ENCODE measurements at places on chromosomes 3 and 15. TPM values are rescaled to one million over a fixed set of nuclear protein-coding genes. Genes with fewer than 3 reads are reported as not detected.

Gene DUOXA2
- 30.2 TPM for total RNA-seq

GRCh38 chr15:95624100-95624499, 706.4 kb upstream of the NR2F2 start:
- H3K36me3 ChIP-seq: no peaks in the 10 kb centered on the region
- no peaks in the 10 kb centered on the region for H3K4me1 ChIP-seq
- no peak overlapping the region for H3K4me3 ChIP-seq
- no peak overlapping the region for H3K27ac ChIP-seq

Gene LZTFL1
- total RNA-seq: 11.4 TPM

GRCh38 chr3:89452066-89452465, 344.6 kb downstream of the EPHA3 start:
- no peak overlapping the region for H3K27ac ChIP-seq
- no peaks in the 10 kb centered on the region for H3K27me3 ChIP-seq
- H3K4me3 ChIP-seq: no peak overlapping the region
- no peaks in the 10 kb centered on the region for H3K4me1 ChIP-seq
- no peaks in the 10 kb centered on the region for H3K36me3 ChIP-seq
- DNase-seq: no peak

DNA sequence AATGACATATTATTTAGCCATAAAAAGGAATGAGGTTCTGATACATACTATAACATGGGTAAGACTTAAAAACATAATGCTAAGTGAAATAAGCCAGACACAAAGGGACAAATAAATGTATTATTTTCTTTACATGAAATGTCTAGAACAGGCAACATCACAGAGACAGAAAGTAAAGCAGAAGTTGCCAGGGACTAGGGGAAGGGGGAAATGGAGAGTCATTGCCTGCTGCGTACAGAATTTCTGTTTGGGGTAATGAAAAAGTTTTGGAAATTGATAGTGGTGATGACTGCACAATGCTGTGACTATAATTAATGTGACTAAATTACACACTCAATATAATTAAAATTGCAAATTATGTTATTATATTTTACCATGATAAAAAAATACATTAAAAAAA, 99.9 kb downstream of the ANO10 start:
- no peaks in the 10 kb centered on the region for H3K36me3 ChIP-seq
- no peaks in the 10 kb centered on the region for H3K27me3 ChIP-seq
- no peak overlapping the region for H3K4me3 ChIP-seq
- H3K27ac ChIP-seq: no peak overlapping the region

- H3K27me3 ChIP-seq: no peaks in the 10 kb centered on the region
- no peaks in the 10 kb centered on the region for H3K36me3 ChIP-seq
- DNase-seq: no peak
Measured at GRCh38 chr3:172471903-172472302, 23.6 kb upstream of the GHSR start.

DNA sequence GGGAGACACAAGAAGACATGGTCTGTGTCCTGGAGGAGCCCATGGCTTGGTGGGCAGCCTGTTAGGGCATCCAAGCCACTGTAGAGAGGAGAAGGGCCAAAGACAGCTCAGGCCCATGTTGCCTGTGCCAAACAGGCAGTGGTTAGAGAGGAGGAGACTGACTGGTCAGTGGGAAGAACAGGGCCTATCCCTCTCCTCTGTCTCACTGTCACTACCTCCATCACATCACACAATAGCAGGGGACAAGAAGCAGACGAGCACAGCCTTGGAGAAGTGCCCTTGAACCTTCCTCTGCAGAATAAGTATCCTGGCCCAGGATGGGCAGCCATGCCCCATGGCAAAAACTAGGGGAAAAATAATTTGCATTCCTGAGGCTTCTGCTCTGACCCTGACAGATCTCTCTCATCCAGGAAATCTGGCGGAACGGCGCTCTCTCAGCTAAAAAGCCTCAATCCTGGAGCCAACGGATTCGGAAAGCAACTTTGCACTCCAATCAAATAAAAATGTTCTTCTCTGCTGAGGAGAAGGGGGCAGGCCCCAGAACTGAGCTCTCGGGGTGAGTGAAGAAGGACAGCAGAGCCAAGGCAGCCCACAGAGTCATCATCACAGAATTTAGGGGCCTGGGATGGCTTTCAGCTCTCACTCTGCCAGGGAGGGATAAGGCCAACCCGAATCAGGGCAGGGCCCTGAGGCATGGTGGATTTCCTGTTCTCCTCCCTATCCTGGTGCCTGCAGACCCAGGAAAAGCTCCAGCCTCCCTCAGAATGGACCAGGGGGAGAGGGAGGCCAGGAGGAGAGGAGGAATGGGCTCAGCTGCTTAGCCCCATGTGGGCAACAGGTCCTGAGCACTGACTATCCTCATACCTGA, 1.6 kb downstream of the SHF start:
- H3K27ac ChIP-seq: peak overlapping the region; percentile 32
- H3K4me1 ChIP-seq: no peaks in the 10 kb centered on the region
- H3K4me3 ChIP-seq: peak overlapping the region; percentile 50
- no peaks in the 10 kb centered on the region for H3K36me3 ChIP-seq

- H3K4me3 ChIP-seq: no peak overlapping the region
- H3K4me1 ChIP-seq: no peaks in the 10 kb centered on the region
- H3K36me3 ChIP-seq: no peaks in the 10 kb centered on the region
- H3K27ac ChIP-seq: no peak overlapping the region
Measured at GRCh38 chr3:36058404-36059030, 321.8 kb upstream of the STAC start.

- H3K27ac ChIP-seq: no peak overlapping the region
- DNase-seq: no peak
- H3K27me3 ChIP-seq: no peaks in the 10 kb centered on the region
- H3K4me1 ChIP-seq: peaks cover 10% of the 10 kb centered on the region
- no peaks in the 10 kb centered on the region for H3K36me3 ChIP-seq
Measured at GRCh38 chr15:77542491-77543001, 90.2 kb downstream of the LINGO1 start.

DNA sequence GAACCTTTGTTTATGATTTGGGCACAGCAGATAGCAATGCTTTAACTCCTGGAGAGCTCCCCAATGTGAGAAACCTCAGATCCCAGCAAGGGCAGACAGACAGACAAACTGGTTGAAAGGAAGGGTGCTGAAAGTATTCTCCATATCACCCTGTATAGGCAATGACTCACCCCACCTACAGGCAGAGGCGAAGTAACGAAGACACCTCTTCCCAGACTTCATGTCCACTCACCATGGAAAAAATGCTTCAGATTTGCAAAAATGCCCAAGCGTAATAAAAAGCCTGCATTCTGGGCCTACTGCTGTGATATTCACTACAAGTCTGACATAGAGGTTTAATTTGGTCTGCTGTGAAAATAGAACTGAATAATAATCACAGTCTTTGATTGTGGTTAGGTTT, 50.5 kb downstream of the THBS1 start:
- peaks cover 19% of the 10 kb centered on the region for H3K4me1 ChIP-seq
- H3K27me3 ChIP-seq: no peaks in the 10 kb centered on the region
- no peak overlapping the region for H3K27ac ChIP-seq

DNA sequence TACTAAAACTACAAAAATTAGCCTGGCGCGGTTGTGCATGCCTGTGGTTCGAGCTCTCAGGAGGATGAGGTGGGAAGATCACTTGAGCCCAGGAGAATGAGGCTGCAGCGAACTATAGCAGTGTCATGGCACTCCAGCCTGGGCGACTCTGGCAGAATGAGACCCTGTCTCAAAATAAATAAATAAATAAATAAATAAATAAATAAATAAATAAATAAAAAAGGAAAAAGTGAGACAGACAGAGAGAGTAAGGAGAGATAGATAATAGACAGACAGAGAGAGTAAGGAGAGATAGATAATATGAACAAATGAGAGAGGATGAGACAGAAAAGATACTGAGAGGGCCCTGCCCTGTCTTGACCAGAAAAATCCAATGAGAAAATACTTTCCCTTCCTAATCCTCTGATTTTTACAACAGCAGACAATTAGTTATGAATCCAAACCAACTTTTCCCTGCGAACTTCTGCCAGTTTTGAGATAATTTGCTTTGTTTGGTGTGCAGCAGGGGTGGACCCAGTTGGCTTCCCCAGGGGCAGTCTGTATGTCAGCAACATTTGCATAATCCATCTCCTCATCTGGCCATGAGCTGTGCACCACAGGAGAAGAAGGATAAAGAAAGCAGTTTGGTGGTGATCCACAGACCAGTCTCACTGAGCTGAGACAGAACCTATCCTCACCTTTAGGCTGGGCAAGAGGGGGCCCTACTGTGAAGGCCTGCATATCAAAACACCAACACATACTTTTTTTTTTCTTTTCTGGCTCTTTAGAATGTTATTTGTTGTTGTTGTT, 288.5 kb upstream of the WNT5A start:
- no peaks in the 10 kb centered on the region for H3K27me3 ChIP-seq
- no peaks in the 10 kb centered on the region for H3K36me3 ChIP-seq
- no peak for DNase-seq
- H3K4me1 ChIP-seq: no peaks in the 10 kb centered on the region
- no peak overlapping the region for H3K27ac ChIP-seq
- no peak overlapping the region for H3K4me3 ChIP-seq

Gene GOLIM4
- 79.4 TPM for total RNA-seq

GRCh38 chr3:31035681-31036080, 141.2 kb upstream of the GADL1 start:
- H3K27ac ChIP-seq: no peak overlapping the region
- H3K4me1 ChIP-seq: no peaks in the 10 kb centered on the region
- H3K36me3 ChIP-seq: no peaks in the 10 kb centered on the region
- no peak overlapping the region for H3K4me3 ChIP-seq
- no peak for DNase-seq

GRCh38 chr15:39860200-39860599, 59.9 kb downstream of the GPR176 start:
- no peak overlapping the region for H3K4me3 ChIP-seq
- H3K27me3 ChIP-seq: no peaks in the 10 kb centered on the region
- no peaks in the 10 kb centered on the region for H3K36me3 ChIP-seq
- no peaks in the 10 kb centered on the region for H3K4me1 ChIP-seq
- no peak overlapping the region for H3K27ac ChIP-seq

Gene ARL6
- total RNA-seq: 2.8 TPM

DNA sequence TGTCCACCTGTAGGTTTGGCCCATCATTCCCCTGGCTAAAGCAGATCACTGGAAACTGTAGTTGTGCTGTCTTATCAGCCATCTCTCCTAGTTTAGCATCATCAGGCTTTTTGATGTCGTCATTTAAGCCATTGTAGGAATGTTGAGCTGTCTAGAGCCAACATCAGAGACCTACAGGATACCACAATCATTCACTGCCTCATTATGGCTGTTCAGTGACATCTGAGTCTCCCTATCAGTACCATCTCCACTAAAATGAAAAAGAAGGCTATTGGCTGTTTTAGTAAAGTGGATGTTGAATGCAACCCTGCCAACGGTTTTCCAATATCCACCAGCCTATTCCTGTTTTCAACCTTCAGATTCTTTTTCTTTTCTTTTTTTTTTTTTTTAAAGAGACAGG, 29.2 kb downstream of the RLBP1 start:
- H3K36me3 ChIP-seq: no peaks in the 10 kb centered on the region
- no peak overlapping the region for H3K27ac ChIP-seq
- peaks cover 4% of the 10 kb centered on the region for H3K4me1 ChIP-seq
- DNase-seq: no peak
- no peak overlapping the region for H3K4me3 ChIP-seq
- H3K27me3 ChIP-seq: no peaks in the 10 kb centered on the region

DNA sequence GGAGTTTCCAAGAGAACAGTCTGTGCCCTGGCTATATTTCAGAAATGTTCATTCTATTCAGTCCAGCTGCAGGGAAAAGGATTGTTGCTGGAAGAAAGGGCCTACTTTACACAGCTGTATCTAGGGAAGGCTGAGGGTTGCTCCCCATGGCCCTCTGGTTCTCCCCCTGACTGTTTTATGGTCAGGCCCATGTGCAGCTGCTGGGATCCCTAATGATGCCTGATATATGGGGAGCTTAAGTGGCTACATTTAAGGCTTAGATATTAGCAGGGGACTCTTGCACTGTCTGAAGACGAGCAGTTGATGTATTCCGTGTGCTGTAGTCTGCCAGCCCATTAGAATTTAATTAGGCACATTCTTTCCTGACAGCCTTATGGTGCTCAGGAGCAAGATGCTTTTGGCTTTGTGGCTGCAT, 72.0 kb downstream of the FAM43A start:
- H3K27me3 ChIP-seq: no peaks in the 10 kb centered on the region
- DNase-seq: no peak
- H3K36me3 ChIP-seq: no peaks in the 10 kb centered on the region
- H3K27ac ChIP-seq: no peak overlapping the region

DNA sequence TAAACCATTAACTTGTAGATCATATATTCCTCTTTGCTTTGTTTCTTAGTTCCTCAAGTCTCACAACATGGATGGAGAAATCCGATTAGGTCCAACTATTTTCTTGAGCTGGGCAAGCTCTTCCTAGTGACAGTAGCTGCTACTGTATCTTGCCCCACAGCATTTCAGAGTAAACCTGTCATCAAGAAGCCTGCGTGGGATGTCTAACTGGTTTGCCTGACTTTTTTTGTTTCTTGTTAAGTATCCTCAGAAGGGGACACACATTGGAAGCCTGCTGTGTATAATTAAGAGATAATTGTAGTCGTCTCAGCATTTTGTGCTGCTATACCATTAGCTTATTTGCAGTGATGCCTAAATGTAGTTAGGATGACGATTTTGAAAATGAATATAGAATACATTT, 29.3 kb upstream of the STT3B start:
- H3K27ac ChIP-seq: no peak overlapping the region
- no peaks in the 10 kb centered on the region for H3K27me3 ChIP-seq
- no peaks in the 10 kb centered on the region for H3K4me1 ChIP-seq

DNA sequence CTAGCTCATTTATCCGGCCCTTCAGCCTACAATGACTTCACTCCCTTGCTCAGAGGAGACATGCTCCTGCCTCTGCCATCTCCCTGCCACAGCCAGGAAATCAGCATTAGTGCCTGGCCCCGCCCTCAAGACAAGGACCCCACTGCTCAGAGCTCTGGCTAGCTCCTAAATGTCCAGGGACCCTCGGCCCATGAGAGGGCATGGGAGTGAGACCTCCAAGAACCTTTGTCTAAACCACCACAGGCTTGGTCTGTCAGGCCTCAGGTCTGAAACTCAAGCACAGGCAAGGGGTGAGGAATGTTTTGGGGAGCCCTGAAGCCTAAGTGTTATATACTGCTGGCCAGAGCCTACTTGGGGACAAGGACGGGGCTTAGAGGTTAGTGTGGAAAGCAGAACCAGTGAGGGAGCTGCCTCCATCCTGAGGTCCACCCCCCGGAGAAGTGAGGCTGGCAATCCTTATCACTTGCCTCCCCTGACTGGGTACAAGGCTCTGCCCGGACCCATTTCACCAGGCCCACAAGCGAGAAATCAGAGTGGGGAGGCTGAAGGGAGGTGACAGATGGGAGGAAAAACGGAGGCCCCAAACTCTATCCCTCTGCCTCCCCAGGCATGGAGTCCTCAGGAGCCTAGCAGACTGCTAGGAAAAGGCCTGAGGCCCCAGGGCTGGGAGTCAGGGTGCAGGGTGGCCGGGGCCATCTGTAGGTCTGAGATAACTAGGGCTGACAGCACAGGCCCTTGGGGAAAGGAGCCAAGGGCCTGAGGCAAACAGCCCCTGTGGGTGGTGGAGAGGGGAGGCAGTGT, 18.8 kb downstream of the SHF start:
- H3K27me3 ChIP-seq: no peaks in the 10 kb centered on the region
- DNase-seq: no peak
- H3K4me1 ChIP-seq: no peaks in the 10 kb centered on the region
- no peak overlapping the region for H3K4me3 ChIP-seq
- no peak overlapping the region for H3K27ac ChIP-seq

GRCh38 chr15:43886558-43886957, 59.8 kb downstream of the WDR76 start:
- no peaks in the 10 kb centered on the region for H3K4me1 ChIP-seq
- no peaks in the 10 kb centered on the region for H3K36me3 ChIP-seq
- no peak overlapping the region for H3K27ac ChIP-seq
- H3K27me3 ChIP-seq: no peaks in the 10 kb centered on the region
- no peak overlapping the region for H3K4me3 ChIP-seq
- DNase-seq: no peak

Gene TTLL13
- 1.2 TPM for total RNA-seq

All from colonic mucosa (tissue), 4 donors.